ENCODE measurements at places on chromosomes 4 and X.
A peak's percentile ranks its signal among the peaks of the same experiment; 100 is the strongest.

- DNase-seq: no peak
Observed at GRCh38 chr4:78360466-78360865, 191.1 kb upstream of the ANXA3 start.

DNA sequence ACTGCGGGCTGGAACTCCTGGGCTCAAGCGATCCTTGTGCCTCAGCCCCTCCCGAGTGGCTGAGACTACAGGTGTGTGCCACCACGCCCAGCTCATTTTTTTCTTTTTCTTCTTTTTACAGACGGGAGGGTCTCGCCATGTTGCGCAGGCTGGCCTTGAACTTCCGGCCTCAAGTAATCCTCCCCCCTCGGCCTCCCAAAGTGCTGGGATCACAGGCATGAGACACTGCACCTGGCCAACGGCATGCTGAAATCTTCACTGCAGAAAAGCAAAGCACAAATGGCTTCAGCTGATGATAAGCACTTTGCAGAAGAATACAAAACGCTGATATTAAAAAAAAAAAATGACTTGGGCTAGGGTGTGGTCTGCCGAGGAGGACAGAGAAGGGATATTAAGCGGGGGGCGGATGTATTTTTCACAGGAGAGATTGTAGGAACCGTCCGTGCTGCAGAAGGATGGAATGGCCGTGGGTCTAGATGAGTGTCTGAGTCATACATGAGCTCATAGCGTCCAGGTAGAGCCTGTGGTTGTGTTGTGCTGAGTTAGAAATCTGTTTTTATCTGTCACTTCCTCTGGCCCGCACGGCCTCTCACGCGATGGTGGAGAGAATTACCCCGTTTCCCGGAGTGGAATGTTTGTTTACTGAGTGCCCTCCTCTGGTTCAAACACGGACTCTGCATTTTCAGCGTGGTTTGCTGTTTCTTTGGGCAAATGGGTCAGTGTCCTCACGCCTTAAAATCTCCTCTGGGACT, 8.5 kb upstream of the AKAP17A start:
- DNase-seq: no peak

DNA sequence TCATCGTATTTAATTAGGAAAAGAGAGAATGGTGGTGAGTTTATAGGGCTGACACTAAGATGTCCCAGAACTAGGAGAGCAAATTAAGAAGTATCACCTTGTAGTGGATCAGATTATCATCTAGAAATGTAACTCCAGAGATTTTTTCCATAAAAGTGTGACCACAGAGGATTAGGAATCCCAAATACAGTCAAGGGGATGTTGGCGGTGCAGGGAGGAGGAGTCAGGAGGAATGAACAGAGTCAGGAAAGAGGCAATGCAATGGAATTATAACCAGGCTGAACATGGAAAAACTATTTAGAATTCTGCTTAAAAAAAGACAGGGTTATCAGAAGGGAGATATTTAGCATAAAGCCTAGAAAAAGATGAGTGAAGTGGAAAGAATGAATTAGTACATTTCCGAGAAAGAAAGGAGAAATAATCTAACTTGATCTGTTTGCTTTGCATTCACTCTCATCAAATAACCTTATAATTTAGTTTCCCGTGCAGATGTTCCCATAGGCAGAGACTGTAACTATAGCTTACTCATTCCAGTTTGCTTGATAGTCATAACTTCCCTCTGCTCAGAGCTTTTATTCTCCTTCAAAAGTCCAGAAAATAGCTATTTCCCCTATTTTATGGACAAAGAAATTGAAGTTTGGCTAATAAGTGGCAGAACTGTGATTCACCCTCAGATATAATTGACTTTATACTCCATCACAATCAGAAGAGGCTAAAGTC, 56.4 kb downstream of the SCFD2 start:
- no peak for DNase-seq

DNA sequence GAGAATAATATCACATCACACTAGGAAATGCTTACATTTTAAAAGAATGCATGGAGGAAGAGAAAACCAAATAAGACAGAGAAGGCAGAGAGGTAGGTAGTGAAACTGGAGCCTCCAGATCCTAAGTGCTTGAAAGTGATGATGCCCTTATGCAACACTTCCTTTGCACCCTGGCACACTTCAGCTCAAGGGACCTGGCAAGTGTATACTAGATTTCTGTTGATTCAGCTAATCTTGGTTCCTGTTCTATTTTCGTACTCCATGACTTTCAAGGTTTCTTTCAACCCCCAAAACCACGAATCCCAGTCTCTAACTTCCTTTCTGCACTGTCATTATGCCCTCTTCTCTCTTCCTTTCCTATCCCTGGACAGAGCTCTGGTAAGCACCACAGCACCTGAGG, 36.9 kb upstream of the SH3KBP1 start:
- DNase-seq: no peak

- peak; percentile 45 for DNase-seq
Observed at GRCh38 chrX:13078739-13079444, 34.5 kb upstream of the FAM9C start.

- no peak for DNase-seq
Observed at GRCh38 chr4:181254771-181255170, 988.4 kb upstream of the TENM3 start.

- no peak for DNase-seq
Observed at GRCh38 chr4:141131723-141132071, 1.6 kb downstream of the RNF150 start.

GRCh38 chrX:40079572-40079971, 18.2 kb downstream of the BCOR start:
- no peak for DNase-seq

GRCh38 chrX:24151513-24151912, 2.0 kb downstream of the ZFX start:
- no peak for DNase-seq

- no peak for DNase-seq
Observed at GRCh38 chrX:110786486-110786885, 9.1 kb downstream of the CHRDL1 start.

GRCh38 chr4:139606579-139607501, 50.8 kb upstream of the SETD7 start:
- no peak for DNase-seq

DNA sequence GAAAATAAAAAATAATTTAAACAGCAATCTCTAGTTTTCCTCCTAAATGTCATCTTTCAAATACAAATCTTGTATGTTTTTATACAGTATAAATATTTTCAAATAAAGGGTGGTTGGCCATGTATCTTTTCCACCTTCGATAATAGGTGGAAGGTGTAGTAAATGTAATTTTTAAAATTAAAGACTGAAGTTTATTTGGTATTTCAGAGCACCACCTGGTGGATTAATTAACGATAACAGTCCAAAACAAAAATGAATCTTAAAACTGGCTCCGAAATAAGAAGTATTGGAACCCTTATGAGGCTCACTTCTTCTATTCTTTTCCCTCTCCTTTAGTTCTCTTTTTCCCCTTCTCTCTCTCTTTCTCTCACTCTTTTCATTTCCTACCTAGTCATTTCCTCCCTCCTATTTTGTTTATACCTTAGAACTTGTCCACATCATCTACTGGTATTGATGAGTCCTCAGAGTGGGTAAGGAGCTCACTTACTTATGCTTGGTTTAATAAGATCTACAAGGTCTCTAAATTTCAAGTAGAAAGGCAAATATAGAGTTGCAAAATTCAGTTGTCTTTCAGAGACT, 82.9 kb upstream of the EXOC1L start:
- no peak for DNase-seq

DNA sequence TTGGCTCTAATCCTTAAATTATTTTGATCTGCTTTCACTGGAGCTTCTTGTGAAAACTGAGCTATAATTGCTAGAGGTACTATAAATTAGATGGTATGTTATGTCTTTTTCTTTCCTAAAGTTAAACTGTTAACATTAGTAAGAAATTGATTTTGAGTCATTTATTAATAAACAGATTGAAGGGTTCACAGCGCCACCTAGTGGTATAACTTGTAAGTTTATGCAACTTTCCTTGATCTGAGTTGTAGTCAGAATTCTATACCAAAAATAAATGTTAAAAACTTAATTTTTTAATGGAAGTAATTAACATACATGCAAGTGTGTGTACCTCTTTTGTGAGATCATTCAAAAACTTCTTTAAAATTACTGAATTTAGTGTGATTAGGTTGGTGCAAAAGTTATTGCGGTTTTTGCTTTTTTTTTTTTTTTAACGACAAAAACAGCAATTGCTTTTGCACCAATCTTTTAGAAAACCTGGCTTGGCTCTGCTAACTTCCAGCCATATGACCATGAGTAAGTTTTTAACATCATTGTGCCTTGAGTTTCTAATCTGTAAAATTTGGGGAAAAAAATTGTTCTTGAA, 151.5 kb downstream of the CENPC start:
- no peak for DNase-seq

GRCh38 chr4:23717528-23718248, 172.2 kb downstream of the PPARGC1A start:
- DNase-seq: no peak

- DNase-seq: no peak
Observed at GRCh38 chrX:105116486-105116885, 104.0 kb downstream of the TEX13A start.

DNA sequence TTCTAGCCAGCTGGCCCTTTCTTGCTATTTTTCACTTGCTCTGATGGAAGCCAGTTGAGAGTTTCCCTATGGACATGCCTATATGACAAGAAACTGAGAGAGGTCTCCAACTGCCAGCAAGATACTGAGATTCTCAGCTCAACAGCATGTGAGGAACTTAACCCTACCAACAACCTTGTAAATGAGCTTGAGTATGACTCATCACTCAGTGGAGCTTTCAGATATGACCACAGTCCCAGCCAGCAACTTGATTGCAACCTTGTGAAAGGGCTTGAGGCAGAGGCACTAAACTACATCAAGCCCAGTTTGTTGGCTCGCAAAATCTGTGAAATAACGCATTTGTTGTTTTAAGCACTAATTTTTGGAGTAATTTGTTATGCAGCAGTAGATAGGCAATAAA, 175.8 kb downstream of the COMMD8 start:
- no peak for DNase-seq

- no peak for DNase-seq
Observed at GRCh38 chrX:46922611-46923010, 10.4 kb downstream of the JADE3 start.

GRCh38 chr4:8901335-8901734, 29.7 kb upstream of the HMX1 start:
- no peak for DNase-seq

DNA sequence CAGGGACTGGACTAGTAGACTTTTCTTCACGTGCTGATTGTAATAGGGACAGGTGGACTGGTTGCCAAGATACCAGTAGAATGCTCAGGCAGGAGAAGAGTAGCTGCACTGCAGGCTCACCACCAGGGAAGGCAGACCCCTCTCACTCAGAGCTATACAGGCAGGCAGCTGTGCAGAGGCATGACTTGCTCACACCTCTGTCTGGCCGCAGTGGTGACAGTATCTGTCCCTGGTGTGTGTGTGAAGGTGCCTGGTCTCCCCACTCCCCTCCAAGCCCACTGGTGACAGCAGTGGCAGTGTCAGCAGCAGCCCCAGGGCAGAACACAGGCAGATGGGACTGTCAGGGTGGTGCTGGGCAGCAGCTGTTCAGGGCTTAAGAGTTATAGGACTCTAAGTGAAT, 140.7 kb downstream of the RPS6KA6 start:
- DNase-seq: no peak

DNA sequence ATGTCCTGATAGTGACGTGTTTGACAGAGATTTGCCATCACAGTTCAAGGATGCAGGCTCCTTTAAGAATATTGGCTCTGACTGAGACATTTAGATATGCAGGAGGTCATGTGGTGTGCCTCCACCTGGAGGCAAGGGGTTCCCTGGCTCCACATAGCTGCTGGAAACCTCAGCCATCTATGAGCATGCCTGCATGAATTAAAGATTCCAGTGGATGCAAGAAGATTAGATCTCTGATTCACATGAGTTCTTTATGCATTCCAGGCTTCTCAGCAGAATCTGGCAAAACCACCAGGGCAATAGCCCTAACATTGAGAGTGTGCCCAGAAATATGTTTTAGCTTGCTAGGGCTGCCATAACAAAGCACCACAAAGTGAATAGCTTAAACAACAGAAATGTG, 298.5 kb upstream of the AADAT start:
- no peak for DNase-seq

- DNase-seq: peak; percentile 77
Observed at GRCh38 chr4:174522183-174523024, at the start of gene HPGD. Gene HPGD (minus strand): TSS chr4:174522488. CDS start chr4:174522451, 37 bp downstream.

DNA sequence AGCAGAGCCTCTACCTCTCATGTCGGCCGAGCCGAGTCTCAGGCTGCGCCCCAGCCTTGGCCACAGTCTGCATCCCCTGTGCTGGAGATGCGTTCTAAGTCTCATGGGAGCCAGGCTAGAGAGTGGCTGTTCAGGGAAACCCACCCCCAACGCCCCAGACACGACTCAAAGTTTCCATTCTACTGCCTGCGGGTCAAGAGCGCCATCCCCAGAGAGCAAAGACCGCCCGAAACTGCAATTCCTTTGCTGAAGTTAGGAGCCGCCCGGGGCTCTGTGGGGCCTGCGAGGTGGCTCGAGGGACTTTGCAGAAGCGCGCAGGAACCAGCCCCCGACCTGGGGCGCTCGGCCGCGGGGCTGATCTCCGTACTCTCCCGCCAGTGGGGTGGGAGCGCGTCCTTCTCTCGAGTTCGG, 10.0 kb upstream of the ELF4 start:
- no peak for DNase-seq

- no peak for DNase-seq
Observed at GRCh38 chr4:21680326-21680898, 268.2 kb downstream of the KCNIP4 start.

- no peak for DNase-seq
Observed at GRCh38 chr4:150329373-150329772, 251.1 kb downstream of the DCLK2 start.

GRCh38 chr4:52843958-52844357, 18.2 kb upstream of the RASL11B start:
- DNase-seq: peak; percentile 57

DNA sequence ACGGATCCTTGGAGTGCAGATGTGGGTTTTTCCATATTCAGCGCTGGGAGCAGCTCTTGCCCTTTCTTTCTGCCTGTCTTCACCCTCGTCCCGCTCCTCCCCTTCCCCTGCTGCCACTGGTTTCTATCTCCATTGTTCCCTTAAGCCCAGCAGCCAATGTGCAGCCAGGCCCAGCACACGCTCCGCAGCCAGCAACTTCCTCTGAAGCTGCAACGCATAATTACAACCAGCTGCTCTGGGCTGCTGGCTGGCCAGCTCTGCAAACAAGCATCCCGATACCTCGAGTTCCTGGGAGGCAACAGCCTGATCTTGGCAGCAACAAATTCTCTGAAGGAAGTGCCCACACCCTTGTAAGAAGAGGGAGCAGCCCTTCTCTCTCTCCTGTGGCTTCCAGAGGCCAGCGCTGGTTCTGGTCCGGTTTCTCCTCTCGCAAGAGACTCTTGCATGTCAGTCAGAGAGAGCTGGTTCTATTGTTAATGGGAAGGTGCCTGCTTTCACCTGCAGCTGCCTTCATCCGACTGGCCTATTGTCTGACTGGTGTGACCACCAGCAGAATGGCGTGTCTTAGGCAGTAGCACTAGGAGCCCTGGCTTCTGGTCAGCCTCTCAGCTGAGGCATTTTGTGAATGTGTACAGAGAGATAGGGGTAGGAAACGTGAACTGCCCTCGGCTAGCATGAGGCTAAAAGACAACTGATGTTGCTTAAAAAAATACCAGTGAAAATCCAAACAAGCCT, 83.8 kb upstream of the MAML3 start:
- peak; percentile 91 for DNase-seq
